Hindlimb muscle (tissue), 1 donor: ENCODE measurements at places on chromosomes 12 and 14.

- DNase-seq: no peak
Observed at GRCh38 chr12:49972641-49973360, at the start of gene AQP6. AQP6 (plus strand) TSS chr12:49972947; CDS start chr12:49973174, 227 bp downstream.

DNA sequence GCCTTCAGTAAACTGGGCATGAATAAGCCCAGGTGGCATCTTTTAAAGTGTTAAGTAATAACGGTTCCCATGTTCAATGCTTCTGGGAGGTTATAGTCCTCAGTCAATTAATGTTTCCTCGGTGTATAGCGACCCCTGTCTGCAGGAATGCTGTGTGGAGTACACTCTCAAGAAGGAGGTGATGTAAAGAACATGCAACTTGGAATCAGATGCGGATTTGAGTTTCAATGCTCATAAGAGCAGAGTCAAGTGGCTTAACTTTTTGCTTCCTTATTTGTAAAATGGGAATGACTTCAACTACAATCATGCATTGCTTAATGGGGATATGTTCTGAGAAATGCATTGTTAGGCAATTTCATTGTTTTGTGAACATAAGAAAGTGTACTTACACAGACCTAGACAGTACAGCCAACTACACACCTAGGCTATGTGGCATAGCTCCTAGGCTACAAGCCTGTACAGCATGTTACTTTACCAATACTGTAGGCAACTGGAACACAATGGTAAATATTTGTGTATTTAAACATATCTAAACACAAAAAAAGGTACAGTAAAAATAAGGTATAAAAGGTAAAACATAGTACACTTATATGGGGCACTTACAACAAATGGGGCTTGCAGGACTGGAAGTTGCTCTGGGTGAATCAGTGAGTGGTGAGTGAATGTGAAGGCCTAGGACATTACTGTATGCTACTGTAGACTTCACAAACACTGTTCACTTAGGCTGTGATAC, 6.7 kb upstream of the MRPS35 start:
- DNase-seq: peak; percentile 63

- DNase-seq: peak; percentile 66
Observed at GRCh38 chr12:117134059-117134458, 34.8 kb upstream of the TESC start.

- DNase-seq: no peak
Observed at GRCh38 chr12:109767456-109767855, 53.8 kb downstream of the FAM222A start.

- DNase-seq: no peak
Observed at GRCh38 chr12:108955225-108955835, 65.5 kb downstream of the SVOP start.

- DNase-seq: peak; percentile 80
Observed at GRCh38 chr14:99274346-99275221, 2.6 kb upstream of the BCL11B start.

GRCh38 chr12:64670919-64671639, 60.8 kb downstream of the RASSF3 start:
- DNase-seq: no peak

- no peak for DNase-seq
Observed at GRCh38 chr12:64103825-64104740, 118.0 kb downstream of the KICS2 start.

DNA sequence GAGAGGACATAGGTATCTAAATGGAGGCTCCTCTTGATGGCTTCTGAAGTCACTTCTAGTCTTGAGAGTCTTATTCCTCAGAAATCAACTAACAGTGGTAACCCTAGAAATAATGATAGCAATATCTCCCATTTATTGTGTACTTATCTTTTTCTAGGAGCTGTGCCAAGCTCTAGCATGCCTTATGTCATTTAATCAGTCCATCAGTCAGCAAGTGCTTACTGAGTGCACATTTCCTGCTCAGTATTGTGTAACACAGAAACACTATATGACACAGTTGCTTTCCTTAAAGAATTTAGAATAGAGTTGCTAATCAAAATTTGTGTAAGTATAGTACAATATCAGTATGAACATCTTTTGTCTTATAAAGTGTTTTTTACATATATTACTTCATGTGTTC, 36.6 kb downstream of the KRT76 start:
- no peak for DNase-seq

GRCh38 chr14:30559638-30560091, 707 bp downstream of the G2E3 start:
- peak; percentile 31 for DNase-seq

DNA sequence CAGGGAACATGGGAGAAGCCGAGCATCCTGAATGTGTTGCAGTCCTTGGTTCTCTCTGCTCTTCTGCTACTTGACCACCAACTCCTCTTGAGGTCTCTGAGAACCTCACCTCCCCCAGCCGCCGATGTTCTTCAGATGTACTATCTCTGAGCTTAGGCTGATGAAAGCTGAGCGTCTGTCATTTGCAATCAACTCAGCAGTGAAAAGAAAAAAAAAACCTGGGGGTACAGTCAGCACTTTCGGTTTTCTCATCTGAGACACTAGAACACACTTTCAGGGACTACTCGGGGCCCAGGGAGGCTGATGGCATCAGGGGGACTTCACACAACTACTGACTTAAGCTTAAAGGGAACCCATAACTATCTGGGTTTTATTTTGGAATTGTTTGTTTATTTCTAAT, 9.6 kb upstream of the FLVCR2 start:
- DNase-seq: no peak
